Heart left ventricle (tissue), 16 donors: ENCODE measurements at places on chromosomes 5 and 9. TPM values are rescaled to one million over a fixed set of nuclear protein-coding genes. Genes with fewer than 3 reads are reported as not detected.

- H3K4me3 ChIP-seq: no peak overlapping the region
- no peaks in the 10 kb centered on the region for H3K27me3 ChIP-seq
- no peak for DNase-seq
Observed at GRCh38 chr9:13318027-13318426, 38.5 kb upstream of the MPDZ start.

GRCh38 chr9:94139672-94140417 lies 55.6 kb downstream of the PTPDC1 start:
- H3K27me3 ChIP-seq: no peaks in the 10 kb centered on the region
- peaks cover 42% of the 10 kb centered on the region for H3K4me1 ChIP-seq
- peak overlapping the region; percentile 80 for H3K27ac ChIP-seq
- peak; percentile 90 for DNase-seq
- H3K36me3 ChIP-seq: no peaks in the 10 kb centered on the region
- H3K4me3 ChIP-seq: no peak overlapping the region

DNA sequence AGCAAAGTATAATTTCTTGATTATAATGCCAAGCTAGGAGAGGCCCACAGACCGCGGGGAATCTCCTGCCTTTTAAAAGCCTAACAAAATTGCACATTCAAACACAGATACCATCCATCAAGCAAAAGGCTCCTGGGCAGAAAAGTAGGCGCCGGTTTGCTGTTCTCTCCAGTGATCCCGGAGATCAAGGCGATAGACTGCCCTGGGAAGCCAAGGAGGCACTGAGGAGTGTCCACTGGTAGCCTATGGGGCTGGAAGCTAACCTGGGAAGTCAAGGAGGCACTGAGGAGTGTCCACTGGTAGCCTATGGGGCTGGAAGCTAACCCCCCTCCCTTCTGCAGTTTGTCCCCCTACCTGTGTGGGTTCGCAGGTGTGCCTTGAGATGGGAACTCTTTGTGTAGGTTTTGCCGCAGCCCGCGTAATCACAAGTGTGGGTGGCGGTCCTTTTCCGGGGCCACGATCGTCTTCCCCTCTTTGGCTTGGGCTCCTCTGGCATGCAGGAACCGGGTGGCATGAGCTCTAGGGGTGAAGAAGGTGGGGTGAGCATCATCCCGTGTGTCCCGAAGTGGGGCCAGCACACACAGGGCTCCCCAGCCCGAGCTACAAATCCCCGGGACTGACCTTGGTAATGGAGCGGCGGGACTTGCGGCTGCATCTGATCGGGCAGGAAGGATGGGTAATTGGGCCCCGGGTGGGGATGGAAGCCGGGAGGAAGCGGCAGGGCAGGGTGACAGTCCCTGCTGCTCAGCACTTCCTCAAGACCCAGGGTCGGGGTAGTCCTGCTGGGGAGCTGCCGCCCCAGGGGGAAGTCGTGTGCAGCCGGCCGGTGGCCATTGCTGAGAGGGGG lies 2.7 kb downstream of the KLF4 start:
- H3K36me3 ChIP-seq: peaks cover 27% of the 10 kb centered on the region
- peak overlapping the region; percentile 94 for H3K27ac ChIP-seq
- peak; percentile 30 for DNase-seq
- peak overlapping the region; percentile 90 for H3K4me3 ChIP-seq

The PCDHB15 gene
- 4.0 TPM for total RNA-seq

The MLANA gene
- not detected for total RNA-seq

The CCDC192 gene
- total RNA-seq: not detected
